Sigmoid colon (tissue), 7 donors: ENCODE measurements at places on chromosomes 5 and 9.

DNA sequence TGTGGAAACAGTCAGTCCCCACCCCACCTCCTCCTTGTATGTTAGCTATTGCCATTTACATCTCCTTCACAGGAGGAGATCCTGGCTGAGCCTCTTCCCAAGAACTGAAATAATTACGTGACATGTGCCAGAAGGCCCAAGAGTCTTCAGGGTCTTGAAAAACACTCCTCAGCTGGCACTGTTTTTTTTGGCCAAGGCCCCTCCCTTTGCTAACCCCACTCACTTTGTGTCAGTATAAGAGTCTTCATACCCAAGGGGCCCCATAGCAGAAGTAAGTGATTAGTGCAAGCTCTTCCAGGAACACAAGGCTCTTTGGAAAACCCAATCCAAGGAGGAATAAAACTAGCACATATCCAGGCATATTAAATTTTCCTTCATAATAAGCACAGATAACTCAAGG, 5.7 kb upstream of the LARP1 start:
- DNase-seq, result no peak
- peaks cover 19% of the 10 kb centered on the region for H3K4me1 ChIP-seq
- H3K36me3 ChIP-seq, result no peaks in the 10 kb centered on the region
- H3K27ac ChIP-seq, result no peak overlapping the region

DNA sequence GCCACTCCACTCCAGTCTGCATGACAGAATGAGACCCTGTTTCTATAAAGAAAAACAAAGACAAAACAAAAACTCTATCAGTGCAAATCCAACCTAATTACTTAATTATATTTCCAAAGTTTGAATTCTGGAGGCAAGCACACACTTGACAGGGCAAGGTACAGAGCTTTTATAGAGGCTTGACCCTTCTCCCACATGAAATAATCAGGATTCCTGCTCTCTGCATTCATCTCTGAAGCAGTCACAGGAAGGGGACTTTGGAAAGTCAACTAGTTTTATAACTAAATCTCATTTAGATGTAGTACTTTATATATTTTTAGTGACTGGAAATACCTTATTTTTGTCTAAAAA, 91.9 kb upstream of the CHD1 start:
- DNase-seq, result no peak
- no peaks in the 10 kb centered on the region for H3K27me3 ChIP-seq
- H3K36me3 ChIP-seq, result no peaks in the 10 kb centered on the region
- H3K4me1 ChIP-seq, result peaks cover 18% of the 10 kb centered on the region
- no peak overlapping the region for H3K4me3 ChIP-seq
- peak overlapping the region; percentile 3 for H3K27ac ChIP-seq

GRCh38 chr5:142506046-142506445, 179.8 kb downstream of the FGF1 start:
- H3K4me1 ChIP-seq, result no peaks in the 10 kb centered on the region
- no peaks in the 10 kb centered on the region for H3K36me3 ChIP-seq
- no peaks in the 10 kb centered on the region for H3K27me3 ChIP-seq

DNA sequence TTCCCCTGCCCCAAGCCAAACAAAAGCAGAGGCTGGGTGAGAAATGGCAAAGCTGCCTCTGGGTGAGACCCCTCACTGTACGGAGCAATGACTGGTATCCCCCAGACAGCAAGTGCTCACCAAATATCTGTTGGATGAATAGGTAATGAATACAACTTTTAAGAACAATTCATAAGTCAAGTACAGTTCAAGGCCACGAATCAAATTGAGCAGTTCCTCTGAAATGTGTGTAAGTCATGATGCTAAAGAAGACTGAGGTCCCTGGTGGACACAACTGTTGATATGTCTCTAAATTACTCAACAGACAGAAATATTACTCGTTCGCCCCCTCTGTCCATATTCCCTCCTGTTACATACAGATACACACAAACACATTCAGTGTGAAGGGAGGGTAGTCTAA, 160.7 kb downstream of the GLIS3 start:
- DNase-seq, result no peak
- no peaks in the 10 kb centered on the region for H3K36me3 ChIP-seq
- peaks cover 24% of the 10 kb centered on the region for H3K4me1 ChIP-seq
- no peaks in the 10 kb centered on the region for H3K27me3 ChIP-seq

DNA sequence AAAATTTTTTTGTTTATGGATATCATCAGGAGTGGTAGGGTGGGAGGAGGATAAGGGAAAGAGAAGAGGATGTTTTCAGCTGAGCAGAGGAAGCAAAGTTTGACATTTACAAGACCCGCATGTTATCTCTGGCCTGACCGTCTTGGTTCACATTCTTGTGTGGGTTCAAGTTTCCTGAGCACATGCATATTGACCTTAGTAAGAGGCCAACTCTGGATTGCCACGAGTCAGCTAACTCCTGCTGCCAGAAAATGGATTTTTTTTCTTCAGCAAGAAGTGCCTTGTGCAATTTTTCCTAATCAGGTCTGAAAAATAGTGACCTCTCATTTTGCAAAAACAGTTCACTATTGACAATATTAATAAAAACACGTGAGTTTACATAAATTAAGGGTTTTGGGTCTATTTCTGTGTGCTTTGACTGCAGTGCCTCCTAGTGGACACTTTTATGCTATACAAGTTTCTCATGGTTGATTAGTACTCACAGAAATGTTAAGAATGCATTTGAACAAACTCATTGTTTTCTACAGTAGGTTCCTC, 27.1 kb upstream of the BASP1 start:
- H3K36me3 ChIP-seq, result no peaks in the 10 kb centered on the region
- no peaks in the 10 kb centered on the region for H3K27me3 ChIP-seq
- DNase-seq, result peak; percentile 77
- H3K4me3 ChIP-seq, result no peak overlapping the region
- H3K27ac ChIP-seq, result no peak overlapping the region

- H3K4me3 ChIP-seq, result no peak overlapping the region
- no peak for DNase-seq
- H3K27me3 ChIP-seq, result no peaks in the 10 kb centered on the region
- H3K4me1 ChIP-seq, result no peaks in the 10 kb centered on the region
- no peaks in the 10 kb centered on the region for H3K36me3 ChIP-seq
- peak overlapping the region; percentile 96 for H3K27ac ChIP-seq
Measured at GRCh38 chr9:107484117-107484723, 5.3 kb downstream of the KLF4 start.

DNA sequence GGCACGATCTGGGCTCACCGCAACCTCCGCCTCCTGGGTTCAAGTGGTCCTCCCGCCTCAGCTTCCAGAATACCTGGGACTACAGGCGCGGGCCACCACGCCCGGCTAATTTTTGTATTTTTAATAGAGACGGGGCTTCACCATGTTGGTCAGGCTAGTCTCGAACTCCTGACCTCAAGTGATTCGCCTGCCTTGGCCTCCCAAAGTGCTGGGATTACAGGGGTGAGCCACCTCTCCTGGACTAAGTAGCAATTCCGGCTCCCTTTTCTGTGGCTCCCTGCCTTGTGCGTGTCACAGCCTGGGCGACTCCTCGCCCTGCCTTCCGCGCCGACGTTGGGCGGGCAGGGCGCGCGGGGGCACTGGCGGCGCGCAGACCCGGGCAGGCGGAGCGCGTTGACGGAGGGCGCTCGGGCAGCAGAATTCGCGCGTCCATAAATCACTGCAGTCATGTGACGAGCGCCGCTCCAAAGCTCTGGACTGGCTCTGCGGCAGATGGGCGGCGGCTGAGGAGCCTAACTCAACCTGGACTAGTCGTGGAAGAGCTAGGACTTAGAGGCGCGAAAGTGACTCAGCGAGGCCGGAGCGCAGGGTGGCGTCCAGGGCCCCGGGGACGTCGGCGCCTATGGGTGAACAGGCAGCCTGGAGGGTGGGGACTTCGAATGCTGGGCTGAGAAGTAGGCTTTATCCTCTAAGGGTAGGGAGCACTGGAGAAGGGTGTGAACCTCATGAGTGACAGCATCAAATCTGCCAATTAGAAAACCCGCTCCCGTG, 1.4 kb upstream of the CIZ1 start:
- peak overlapping the region; percentile 92 for H3K4me3 ChIP-seq
- H3K27ac ChIP-seq, result peak overlapping the region; percentile 94
- peaks cover 18% of the 10 kb centered on the region for H3K4me1 ChIP-seq
- H3K27me3 ChIP-seq, result no peaks in the 10 kb centered on the region
- peaks cover 21% of the 10 kb centered on the region for H3K36me3 ChIP-seq
- peak; percentile 93 for DNase-seq

- DNase-seq, result peak; percentile 73
- H3K4me3 ChIP-seq, result no peak overlapping the region
- H3K4me1 ChIP-seq, result peaks cover 10% of the 10 kb centered on the region
- H3K36me3 ChIP-seq, result no peaks in the 10 kb centered on the region
- H3K27me3 ChIP-seq, result no peaks in the 10 kb centered on the region
Measured at GRCh38 chr9:86807367-86807976, 139.8 kb downstream of the GAS1 start.

- no peaks in the 10 kb centered on the region for H3K36me3 ChIP-seq
- H3K4me1 ChIP-seq, result no peaks in the 10 kb centered on the region
- no peak overlapping the region for H3K4me3 ChIP-seq
- no peak overlapping the region for H3K27ac ChIP-seq
- no peaks in the 10 kb centered on the region for H3K27me3 ChIP-seq
Measured at GRCh38 chr9:104740621-104741020, 6.9 kb upstream of the NIPSNAP3A start.

DNA sequence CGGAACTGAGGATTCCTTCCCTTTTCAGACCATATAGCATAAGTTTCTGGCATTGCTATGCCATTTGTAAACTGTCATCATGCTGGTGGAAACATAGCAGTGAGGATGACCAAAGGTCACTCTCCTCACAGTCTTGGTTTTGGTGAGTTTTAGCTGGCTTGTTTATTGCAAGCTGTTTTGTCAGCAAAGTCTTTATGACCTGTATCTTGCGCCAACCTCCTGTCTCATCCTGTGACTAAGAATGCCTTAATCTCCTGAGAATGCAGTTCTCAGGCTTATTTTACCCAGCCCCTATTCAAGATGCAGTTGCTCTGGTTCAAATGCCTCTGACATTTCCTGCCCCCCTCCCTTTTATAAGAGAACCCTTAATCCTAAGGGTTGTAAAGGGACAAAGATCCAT, 26.7 kb upstream of the GRIA1 start:
- no peaks in the 10 kb centered on the region for H3K4me1 ChIP-seq
- H3K36me3 ChIP-seq, result no peaks in the 10 kb centered on the region
- no peak for DNase-seq
- no peak overlapping the region for H3K4me3 ChIP-seq
- no peaks in the 10 kb centered on the region for H3K27me3 ChIP-seq

DNA sequence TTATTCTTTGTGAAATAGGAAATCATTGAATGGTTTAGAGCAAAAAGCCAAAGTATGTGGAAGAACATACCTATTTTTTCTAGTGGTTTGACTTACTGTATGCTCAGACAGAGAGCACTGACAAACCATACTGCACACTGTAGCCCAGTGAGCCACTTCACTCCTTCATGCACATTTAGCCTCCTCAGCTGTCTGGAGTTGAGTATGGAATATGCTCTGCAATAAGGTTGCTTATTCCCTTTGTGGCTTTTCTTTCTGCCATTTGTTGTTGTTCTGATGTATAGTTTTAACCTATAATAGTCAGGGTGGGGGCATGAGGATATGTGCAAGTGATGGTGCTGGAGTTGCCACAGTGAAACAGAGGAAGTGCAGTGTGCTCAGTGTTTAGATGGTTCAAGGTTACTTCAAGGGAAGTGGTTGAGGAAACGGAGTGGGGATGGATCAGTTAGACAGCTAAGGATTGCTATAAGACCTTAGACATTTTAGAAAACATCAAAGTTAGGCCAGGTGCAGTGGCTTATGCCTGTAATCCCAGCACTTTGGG, 100.7 kb downstream of the CDC42SE2 start:
- no peak for DNase-seq
- H3K4me1 ChIP-seq, result no peaks in the 10 kb centered on the region
- no peak overlapping the region for H3K27ac ChIP-seq
- no peaks in the 10 kb centered on the region for H3K36me3 ChIP-seq
- H3K27me3 ChIP-seq, result no peaks in the 10 kb centered on the region

DNA sequence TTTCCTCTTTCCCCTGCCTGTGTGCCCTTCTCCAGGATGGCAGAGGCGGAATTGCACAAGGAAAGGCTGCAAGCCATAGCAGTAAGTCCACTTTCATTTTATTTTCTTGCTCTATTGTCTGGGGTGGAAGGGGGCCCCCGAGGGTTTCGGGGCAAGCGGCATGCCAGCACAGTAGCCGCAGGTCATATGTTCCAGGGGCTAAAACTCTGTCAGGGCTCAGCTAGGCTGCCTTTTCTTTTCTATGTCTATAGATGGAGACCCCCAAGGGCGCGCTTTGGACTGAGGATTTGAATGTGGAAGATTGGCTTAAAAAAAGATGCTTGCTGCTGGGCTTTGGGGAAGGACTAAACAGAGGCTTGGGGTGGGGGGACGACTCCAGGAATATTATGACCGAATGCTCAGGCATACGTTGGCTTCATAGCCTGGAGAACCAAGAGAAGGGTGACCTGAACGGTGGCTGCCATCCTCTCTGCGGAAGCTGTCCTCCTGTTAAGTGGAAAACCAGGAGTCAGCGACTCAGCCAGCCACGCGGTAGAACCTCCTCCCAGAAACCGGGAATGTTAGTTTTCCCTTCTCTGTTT, 545 bp downstream of the PALM2AKAP2 start:
- peaks cover 13% of the 10 kb centered on the region for H3K4me1 ChIP-seq
- no peak for DNase-seq
- no peaks in the 10 kb centered on the region for H3K36me3 ChIP-seq
- H3K27ac ChIP-seq, result peak overlapping the region; percentile 38
- H3K4me3 ChIP-seq, result peak overlapping the region; percentile 63

DNA sequence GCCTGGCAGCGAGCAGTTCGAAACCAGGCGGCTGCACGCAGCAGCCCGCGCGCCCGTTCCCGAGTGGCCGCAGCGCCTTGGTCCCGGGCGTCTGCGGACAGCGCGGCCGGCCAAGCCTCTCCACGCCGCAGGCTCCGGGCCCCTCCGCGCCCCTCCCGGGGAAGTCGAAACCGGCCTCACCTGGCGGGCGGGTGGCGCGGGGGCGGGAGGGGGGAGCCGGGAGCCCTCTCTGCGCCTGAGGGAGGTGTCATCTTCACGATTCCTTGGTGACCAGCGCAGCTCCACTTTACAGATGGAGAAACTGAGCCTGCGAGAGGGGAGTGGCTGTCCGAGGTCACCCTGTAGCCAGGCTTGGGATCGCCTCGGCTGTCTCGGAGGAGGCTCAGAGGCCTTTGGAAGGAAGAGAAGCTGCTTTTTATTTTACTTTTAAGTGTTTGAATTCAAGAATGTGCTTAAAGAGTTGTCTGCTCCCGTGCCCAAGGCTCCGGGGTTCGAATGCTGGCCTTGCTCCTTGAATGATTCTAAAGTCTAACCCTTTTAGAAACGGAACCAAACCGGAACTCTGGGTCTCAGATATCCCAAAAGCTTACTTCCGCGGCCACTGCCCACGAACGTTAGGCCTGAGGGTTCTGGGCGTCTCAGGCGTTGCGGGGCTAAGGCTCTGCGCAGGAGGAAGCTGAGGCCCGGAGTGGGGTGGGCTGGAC, 662 bp downstream of the SUSD3 start:
- DNase-seq, result no peak
- H3K4me3 ChIP-seq, result peak overlapping the region; percentile 46
- H3K27ac ChIP-seq, result peak overlapping the region; percentile 18
- no peaks in the 10 kb centered on the region for H3K36me3 ChIP-seq
- H3K27me3 ChIP-seq, result no peaks in the 10 kb centered on the region
- peaks cover 36% of the 10 kb centered on the region for H3K4me1 ChIP-seq

- no peaks in the 10 kb centered on the region for H3K27me3 ChIP-seq
- H3K4me1 ChIP-seq, result no peaks in the 10 kb centered on the region
- peak overlapping the region; percentile 75 for H3K27ac ChIP-seq
- no peaks in the 10 kb centered on the region for H3K36me3 ChIP-seq
- no peak for DNase-seq
Measured at GRCh38 chr5:108681079-108681921, 66.4 kb upstream of the FER start.

- no peak for DNase-seq
- H3K27ac ChIP-seq, result no peak overlapping the region
- H3K27me3 ChIP-seq, result no peaks in the 10 kb centered on the region
Measured at GRCh38 chr5:31674371-31674951, 35.5 kb downstream of the PDZD2 start.

GRCh38 chr5:174386846-174387245, 337.5 kb upstream of the MSX2 start:
- no peaks in the 10 kb centered on the region for H3K4me1 ChIP-seq
- no peaks in the 10 kb centered on the region for H3K27me3 ChIP-seq
